Tibial nerve (tissue), 4 donors: ENCODE measurements at places on chromosomes 5 and 9. TPM values are rescaled to one million over a fixed set of nuclear protein-coding genes. Genes with fewer than 3 reads are reported as not detected.

DNA sequence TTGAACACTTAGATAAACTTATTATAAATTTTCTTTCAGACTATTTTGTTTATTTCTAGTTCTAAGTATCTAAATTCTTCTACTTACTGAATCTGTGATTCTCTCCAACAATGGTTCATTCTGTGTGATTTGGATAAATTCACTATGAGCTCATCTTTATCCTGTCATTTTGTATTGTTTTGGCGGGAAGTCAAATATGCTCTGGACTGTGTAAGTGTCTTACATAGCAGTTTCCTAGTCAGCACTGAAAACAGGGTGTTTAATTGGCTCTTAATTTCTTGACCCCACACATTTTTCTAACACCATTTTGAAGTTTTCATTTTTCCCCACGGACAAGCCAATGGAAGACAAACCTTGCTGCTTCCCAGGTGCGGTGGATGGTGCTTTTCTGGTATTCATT, 207.0 kb upstream of the ACO1 start:
- no peaks in the 10 kb centered on the region for H3K4me1 ChIP-seq
- H3K4me3 ChIP-seq = no peak overlapping the region
- no peaks in the 10 kb centered on the region for H3K27me3 ChIP-seq
- DNase-seq = no peak
- H3K27ac ChIP-seq = no peak overlapping the region

ZNF367 gene
- 3.3 TPM for total RNA-seq

DNA sequence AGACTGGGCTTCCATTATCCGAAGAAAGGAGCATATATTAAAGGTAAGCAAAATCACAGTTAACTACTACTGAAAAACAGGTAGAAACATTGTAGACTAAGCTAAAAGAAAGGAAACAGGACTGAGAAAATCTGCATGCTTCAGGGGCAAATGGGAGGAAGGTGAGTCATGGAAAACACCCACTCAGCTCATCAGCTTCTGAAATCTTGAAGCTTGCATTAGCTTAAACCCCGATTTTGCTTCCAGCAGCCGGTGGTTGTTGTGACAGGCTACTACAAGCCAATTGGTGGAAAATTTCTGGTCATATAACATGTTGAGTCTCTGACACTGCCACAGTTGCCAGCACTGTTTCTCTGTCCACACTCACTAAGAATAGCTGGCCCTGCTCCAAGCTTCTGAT, 179.6 kb upstream of the PUM3 start:
- H3K4me3 ChIP-seq = no peak overlapping the region
- H3K36me3 ChIP-seq = no peaks in the 10 kb centered on the region
- H3K27ac ChIP-seq = no peak overlapping the region
- no peaks in the 10 kb centered on the region for H3K4me1 ChIP-seq

DNA sequence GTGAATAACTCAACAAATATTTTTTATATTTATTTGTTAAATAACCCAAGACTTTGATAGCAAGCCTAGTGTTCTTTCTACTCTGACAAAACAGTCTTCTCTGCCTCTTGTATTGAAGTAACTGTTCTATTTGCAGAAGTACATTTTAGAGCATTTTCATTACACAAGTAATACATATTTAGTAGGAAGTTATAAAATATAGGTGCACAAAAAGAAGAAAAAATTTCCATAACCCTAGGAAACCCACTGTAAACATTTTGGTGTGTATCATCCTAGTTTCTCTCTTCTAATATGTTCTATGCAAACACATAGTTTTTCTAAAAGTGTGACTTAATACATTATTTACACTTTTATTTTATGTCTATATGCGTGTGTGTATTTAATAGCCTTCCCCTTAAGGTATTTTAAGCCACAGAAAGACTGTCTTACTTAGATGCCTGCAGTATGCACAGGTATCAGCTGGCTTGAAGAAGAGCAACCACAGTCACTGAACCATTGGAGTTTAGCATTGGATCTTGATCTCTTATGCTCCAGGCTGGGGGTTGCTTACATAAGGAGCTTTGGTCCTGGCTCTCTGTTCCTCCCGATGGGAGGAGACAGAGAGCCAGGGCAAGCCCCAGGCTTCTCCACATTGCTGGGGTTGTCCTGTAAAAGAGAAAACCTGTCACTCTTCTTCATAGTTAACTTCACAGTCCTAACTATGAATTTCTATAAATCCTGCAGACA, 3.8 kb downstream of the SELENOP start:
- peak overlapping the region; percentile 59 for H3K4me3 ChIP-seq
- H3K27ac ChIP-seq = peak overlapping the region; percentile 93
- H3K36me3 ChIP-seq = peaks cover 6% of the 10 kb centered on the region
- H3K4me1 ChIP-seq = peaks cover 60% of the 10 kb centered on the region

MLANA gene
- not detected for total RNA-seq

KLF9 gene
- total RNA-seq = 286 TPM

DOK3 gene
- total RNA-seq = 20.1 TPM

GRCh38 chr9:79686381-79687130, 114.8 kb downstream of the TLE4 start:
- H3K36me3 ChIP-seq = no peaks in the 10 kb centered on the region
- no peak for DNase-seq
- no peaks in the 10 kb centered on the region for H3K4me1 ChIP-seq
- H3K27ac ChIP-seq = no peak overlapping the region
- no peak overlapping the region for H3K4me3 ChIP-seq
- no peaks in the 10 kb centered on the region for H3K27me3 ChIP-seq

GRCh38 chr9:135743546-135744332, 41.8 kb downstream of the KCNT1 start:
- no peaks in the 10 kb centered on the region for H3K36me3 ChIP-seq
- peaks cover 33% of the 10 kb centered on the region for H3K27me3 ChIP-seq
- H3K4me3 ChIP-seq = no peak overlapping the region

GRCh38 chr9:112279501-112279900, 53.9 kb downstream of the PTBP3 start:
- no peaks in the 10 kb centered on the region for H3K4me1 ChIP-seq
- H3K4me3 ChIP-seq = no peak overlapping the region
- no peak overlapping the region for H3K27ac ChIP-seq
- no peaks in the 10 kb centered on the region for H3K36me3 ChIP-seq
- no peak for DNase-seq

DNA sequence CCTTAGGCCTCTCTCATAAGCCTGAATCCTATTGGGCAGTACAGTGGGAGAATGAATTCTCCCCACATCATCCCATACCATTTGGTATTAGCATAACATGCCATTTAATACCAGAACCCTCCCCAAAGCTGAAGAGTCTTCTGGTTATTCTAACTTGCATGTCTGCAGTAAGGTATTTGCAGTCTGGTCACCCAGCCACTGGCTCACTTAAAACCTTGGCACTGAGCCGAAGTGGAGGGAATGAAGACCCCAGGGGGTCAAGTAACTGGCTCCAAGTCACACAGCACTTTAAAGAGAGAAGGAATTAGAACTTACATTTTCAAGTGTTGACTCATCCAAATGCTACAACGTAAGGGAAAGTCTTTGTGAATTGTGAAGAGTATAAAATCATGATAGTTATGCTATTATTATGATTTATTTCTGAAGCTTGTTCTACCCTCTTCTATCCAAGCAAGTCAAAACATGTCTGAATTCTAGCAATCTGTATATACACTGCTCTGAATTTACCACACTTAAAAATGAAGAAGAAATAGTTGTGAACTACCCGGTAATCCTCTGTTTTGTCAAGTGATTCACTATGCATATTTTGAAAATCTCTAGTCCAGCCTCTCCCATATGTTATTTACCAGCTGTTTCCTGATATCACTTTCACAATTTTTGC, 28.5 kb downstream of the GLRA1 start:
- H3K4me1 ChIP-seq = no peaks in the 10 kb centered on the region
- DNase-seq = no peak
- no peaks in the 10 kb centered on the region for H3K27me3 ChIP-seq

GRCh38 chr9:87739546-87739945, 13.6 kb downstream of the CTSL start:
- no peak overlapping the region for H3K4me3 ChIP-seq
- H3K36me3 ChIP-seq = no peaks in the 10 kb centered on the region
- H3K4me1 ChIP-seq = no peaks in the 10 kb centered on the region
- H3K27me3 ChIP-seq = no peaks in the 10 kb centered on the region

SLC34A1 gene
- total RNA-seq = not detected

- no peaks in the 10 kb centered on the region for H3K4me1 ChIP-seq
- no peaks in the 10 kb centered on the region for H3K36me3 ChIP-seq
- DNase-seq = no peak
- H3K27ac ChIP-seq = no peak overlapping the region
Observed at GRCh38 chr5:74660140-74660539, 19.6 kb upstream of the ENC1 start.

TMEM215 gene
- 7.5 TPM for total RNA-seq

DNA sequence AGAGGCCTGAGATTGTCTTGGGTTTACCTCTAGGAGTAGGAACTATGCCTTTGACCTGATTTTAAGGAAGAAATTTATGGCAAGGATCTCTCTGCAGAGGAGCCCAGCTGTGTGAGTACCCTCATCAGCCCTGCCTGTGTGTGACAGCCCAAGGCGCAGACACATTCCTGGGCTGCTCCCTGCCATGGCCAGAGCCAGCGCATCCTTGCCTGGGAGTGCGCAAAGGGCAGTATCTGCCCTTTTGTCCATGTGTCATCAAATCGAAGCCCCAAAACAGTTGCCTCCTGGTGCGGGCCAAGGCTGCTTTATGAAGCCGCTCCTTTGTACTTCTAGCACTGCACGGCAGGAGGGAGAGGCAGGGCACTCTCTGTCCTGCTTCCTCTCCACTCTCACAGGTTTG, 51.9 kb downstream of the PRRT1B start:
- no peaks in the 10 kb centered on the region for H3K27me3 ChIP-seq
- peaks cover 97% of the 10 kb centered on the region for H3K36me3 ChIP-seq
- no peaks in the 10 kb centered on the region for H3K4me1 ChIP-seq
- no peak for DNase-seq
- peak overlapping the region; percentile 51 for H3K27ac ChIP-seq
- H3K4me3 ChIP-seq = no peak overlapping the region

DNA sequence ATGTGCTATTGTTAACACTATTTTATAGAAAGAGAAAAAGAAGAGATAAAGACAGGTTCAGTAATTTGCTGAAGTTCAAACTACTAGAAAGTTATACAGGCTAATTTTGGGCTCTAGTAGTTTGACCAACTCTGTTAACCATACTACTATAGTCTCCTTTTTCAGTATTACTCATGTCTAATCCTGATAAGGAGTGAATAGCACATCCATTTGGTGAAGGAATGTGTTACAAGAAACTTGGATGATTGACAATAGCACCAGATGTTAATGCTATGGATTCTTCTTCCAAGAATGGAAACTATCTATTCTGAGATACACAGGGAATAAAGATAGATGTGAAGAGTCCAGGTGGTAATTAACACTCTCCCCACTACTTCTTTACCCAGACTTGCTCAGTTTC, 677.3 kb downstream of the PRELID2 start:
- no peaks in the 10 kb centered on the region for H3K27me3 ChIP-seq
- no peaks in the 10 kb centered on the region for H3K36me3 ChIP-seq
- no peak overlapping the region for H3K27ac ChIP-seq
- DNase-seq = no peak
- H3K4me3 ChIP-seq = no peak overlapping the region

PTCD2 gene
- total RNA-seq = 12.9 TPM

MAP1B gene
- 587 TPM for total RNA-seq

GRCh38 chr9:20526500-20527319, 95.6 kb downstream of the MLLT3 start:
- H3K27me3 ChIP-seq = no peaks in the 10 kb centered on the region
- H3K27ac ChIP-seq = no peak overlapping the region
- no peak overlapping the region for H3K4me3 ChIP-seq
- H3K36me3 ChIP-seq = no peaks in the 10 kb centered on the region
- DNase-seq = no peak

DNA sequence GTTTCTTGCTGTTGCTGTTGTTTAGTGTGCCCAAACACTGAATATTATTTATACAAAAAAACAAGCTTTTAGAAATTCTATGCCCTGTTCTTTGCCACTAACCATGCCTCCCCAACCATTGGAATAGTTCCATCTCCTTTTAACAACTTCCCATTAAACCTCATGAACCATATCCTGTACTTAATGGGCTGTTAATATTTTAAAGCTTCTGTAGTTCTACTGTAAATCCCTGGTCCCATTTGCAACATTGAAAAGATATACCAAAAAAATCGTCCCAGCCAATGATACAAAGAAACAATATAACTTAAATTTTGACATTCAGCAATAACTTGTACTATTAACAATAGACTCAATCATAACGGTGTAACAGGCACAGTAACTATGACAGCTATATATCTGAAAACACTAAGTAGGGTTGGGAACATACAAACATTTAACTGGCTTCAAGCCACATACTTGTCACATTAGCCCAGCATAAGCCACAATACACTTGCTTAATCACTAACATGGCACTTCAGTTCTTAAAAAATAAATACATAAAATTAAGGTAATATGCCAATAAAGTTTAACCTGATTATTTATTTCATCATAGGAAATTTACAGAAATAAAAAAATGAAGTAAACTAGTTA, 86.1 kb downstream of the ADAMTS6 start:
- H3K4me1 ChIP-seq = no peaks in the 10 kb centered on the region
- DNase-seq = no peak
- H3K27me3 ChIP-seq = no peaks in the 10 kb centered on the region
- H3K36me3 ChIP-seq = no peaks in the 10 kb centered on the region
- H3K4me3 ChIP-seq = no peak overlapping the region

- H3K27me3 ChIP-seq = no peaks in the 10 kb centered on the region
- no peak for DNase-seq
- no peaks in the 10 kb centered on the region for H3K36me3 ChIP-seq
- H3K4me3 ChIP-seq = no peak overlapping the region
- H3K27ac ChIP-seq = no peak overlapping the region
- peaks cover 11% of the 10 kb centered on the region for H3K4me1 ChIP-seq
Observed at GRCh38 chr5:95032801-95033200, 252.1 kb downstream of the MCTP1 start.

DNA sequence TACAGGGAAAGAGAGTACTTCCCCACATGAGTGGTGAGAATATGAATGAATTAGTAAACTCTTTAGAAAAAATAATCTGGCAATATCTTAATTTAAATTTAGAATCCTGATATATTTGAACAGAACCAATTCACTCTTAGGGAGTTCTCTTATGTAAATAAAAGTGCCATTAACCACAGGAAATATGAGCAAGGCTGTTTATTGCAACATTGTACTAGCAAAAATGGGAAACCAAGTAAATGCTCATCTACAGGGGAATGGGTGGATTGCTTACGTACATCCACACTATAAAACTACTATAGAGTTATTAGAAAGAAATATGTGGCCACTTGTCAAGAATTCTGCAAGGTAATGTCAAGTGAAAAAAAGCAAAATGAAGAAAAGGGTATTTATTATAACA, 274.5 kb downstream of the TLE1 start:
- no peaks in the 10 kb centered on the region for H3K4me1 ChIP-seq
- H3K4me3 ChIP-seq = no peak overlapping the region
- no peak overlapping the region for H3K27ac ChIP-seq

GRCh38 chr5:110865400-110866094, 126.7 kb downstream of the SLC25A46 start:
- no peaks in the 10 kb centered on the region for H3K27me3 ChIP-seq
- H3K36me3 ChIP-seq = no peaks in the 10 kb centered on the region
- no peak overlapping the region for H3K4me3 ChIP-seq
- H3K27ac ChIP-seq = no peak overlapping the region
- DNase-seq = no peak
- H3K4me1 ChIP-seq = no peaks in the 10 kb centered on the region

GRCh38 chr5:59466271-59466670, 427.3 kb downstream of the PDE4D start:
- no peak overlapping the region for H3K27ac ChIP-seq
- H3K36me3 ChIP-seq = no peaks in the 10 kb centered on the region
- DNase-seq = no peak
- H3K4me1 ChIP-seq = no peaks in the 10 kb centered on the region
- no peaks in the 10 kb centered on the region for H3K27me3 ChIP-seq

SMIM3 gene
- 33.0 TPM for total RNA-seq

GRCh38 chr5:67401172-67401571, 204.6 kb upstream of the CD180 start:
- no peaks in the 10 kb centered on the region for H3K27me3 ChIP-seq
- H3K4me1 ChIP-seq = no peaks in the 10 kb centered on the region
- no peak overlapping the region for H3K4me3 ChIP-seq
- no peaks in the 10 kb centered on the region for H3K36me3 ChIP-seq
- no peak overlapping the region for H3K27ac ChIP-seq
